ENCODE measurements at places on chromosomes 1 and 21. TPM values are rescaled to one million over a fixed set of nuclear protein-coding genes. Genes with fewer than 3 reads are reported as not detected.

- no peak for DNase-seq
These were observed 34.3 kb upstream of the PPP1R15B start for GRCh38 chr1:204445860-204446412.

Gene LYST
- 0.58 TPM for total RNA-seq

- no peak for DNase-seq
These were observed 128.0 kb upstream of the KCNK1 start for GRCh38 chr1:233485809-233486398.

DNA sequence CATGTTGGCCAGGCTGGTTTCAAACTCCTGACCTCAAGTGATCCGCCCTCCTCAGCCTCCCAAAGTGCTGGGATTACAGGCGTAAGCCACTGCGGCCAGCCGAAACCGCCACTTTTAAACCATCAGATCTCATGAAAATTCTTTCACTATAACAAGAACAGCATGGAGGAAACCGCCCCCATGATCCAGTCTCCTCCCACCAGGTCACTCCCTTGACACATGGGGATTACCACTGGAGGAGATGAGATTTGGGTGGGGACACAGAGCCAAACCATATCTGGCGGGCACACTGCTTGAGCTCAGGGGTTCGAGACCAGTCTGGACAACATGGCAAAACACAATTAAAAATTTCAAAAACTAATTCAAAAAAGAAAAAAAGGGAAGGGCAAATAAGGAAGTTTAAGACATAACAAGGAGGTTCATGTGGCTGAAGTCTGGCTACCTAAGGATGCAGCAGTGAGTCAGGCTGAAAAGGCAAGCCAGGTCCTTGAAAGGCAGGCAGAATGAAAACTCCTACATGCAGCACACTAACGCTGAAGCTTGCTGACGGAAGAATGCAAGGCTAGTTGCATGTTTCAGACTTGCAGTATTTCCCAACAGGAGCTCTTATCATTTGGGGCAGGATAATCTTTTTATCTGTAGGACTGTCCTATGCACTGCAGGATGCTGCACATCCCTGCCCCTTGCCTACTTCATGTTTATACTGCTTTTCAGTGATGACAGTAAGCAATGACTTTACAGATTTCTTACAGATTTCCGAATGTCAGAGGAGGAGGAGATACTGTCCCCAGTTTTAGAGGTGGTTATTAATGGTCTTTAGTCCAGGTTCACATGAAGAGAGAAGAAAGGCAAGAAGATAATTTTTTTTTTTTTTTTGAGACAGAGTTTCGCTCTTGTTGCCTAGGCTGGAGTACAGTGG is 49.3 kb downstream of the FBXO42 start:
- no peak for DNase-seq

- DNase-seq: no peak
These were observed 28.8 kb upstream of the DIPK1A start for GRCh38 chr1:92989936-92990583.

Gene GBP7
- total RNA-seq: not detected

DNA sequence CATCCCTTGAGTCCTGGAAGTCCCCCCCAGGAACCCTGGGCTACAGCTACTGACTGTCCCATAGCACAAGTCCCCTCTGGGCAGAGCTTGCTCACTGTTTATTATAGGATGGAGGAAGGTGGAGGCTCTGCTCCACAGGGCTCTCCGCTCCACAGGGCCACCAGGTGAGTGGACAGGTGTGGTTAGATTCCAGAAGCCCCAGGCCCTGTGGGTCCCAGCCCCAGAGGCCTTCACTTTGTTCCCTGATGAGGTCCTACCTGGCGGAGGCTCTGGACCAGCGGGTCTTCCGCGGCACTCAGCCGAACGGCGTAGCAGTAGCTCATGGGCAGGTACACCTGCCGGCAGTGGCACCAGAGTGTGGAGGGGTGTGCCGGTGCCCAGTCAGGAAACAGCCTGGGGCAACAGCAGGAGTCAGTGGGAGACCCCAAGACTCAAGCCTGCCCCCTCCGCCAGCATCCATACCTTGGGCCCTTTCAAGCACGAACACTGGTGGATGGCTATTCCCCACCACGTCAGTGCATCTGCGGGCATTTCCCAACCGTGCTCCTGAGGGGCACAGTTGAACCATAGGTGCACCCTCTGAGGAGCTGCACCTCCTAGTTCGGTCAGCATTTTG is 12.3 kb downstream of the LSS start:
- DNase-seq: no peak

Gene CHRM3
- total RNA-seq: not detected

Gene SMAP2
- 21.9 TPM for total RNA-seq

Gene MAN1C1
- 5.3 TPM for total RNA-seq

Gene FAM177B
- total RNA-seq: not detected

- DNase-seq: no peak
These were observed 39.1 kb downstream of the UROD start for GRCh38 chr1:45051005-45051772.

Gene MT1HL1
- not detected for total RNA-seq

DNA sequence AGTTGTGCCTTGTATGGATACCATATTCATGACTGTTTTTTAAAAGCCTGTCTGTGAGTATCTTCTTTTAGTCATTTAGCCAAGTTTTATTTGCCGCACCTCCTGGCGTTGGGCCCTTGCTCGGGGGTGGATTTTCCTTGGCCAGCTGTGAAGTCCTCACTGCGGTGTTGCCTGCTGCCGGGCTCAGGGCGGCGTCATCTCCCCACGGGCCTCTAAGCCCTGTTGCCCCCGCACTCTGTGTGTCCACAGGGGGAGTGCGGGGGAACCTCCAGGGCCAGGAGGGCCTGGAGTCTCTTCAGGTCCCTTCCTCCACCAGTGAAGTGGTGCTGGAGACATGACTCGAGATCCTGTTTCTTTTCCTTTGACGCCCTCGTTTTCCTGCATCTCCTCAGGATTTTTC is 65.8 kb upstream of the DIP2A start:
- DNase-seq: no peak

Gene CRNN
- total RNA-seq: not detected

DNA sequence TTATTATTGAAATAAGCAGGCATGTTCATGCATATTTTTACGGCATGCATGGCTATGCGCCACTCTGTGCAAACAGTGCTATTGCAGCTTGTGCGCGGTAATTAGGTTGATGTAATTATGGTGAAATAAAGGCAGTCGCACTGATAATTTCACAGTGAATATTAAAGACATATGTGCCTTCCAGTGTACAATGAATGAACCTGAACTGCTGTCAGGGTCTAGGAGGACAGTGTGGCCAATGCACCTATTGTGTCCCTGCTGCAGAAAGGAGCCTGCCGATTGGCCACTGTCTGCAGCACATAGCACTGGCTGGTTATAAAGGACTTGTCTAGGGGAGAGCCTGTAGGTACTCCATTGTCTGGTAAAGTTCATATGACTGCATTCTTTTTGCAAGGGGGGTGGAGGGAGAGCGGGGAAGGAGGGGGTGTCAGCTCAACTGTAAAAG is 340.4 kb downstream of the USP25 start:
- peak; percentile 96 for DNase-seq

Gene MX1
- not detected for total RNA-seq

DNA sequence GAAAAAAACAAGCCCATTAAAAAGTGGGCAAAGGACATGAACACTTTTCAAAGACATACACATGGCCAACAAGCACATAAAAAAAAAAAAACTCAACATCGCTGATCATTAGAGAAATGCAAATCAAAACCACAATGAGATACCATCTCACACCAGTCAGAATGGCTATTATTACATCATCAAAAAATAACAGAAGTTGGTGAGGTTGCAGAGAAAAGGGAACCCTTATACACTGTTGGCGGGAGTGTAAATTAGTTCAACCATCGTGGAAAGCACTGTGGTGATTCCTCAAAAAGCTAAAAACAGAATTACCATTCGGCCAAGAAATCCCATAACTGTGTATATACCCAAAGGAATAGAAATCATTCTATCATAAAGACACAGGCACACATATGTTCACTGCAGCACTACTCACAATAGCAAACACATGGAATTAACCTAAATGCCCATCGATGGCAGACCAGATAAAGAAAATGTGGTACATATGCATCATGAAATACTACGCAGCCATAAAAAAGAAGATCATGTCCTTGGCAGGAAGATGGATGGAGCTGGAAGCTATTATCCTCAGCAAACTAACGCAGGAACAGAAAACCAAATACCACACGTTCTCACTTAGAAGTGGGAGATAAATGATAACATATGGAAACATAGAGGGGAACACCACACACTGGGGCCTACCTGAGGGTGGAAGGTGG is 70.1 kb downstream of the INTS7 start:
- DNase-seq: no peak

GRCh38 chr1:169538998-169539871 is 47.0 kb downstream of the F5 start:
- DNase-seq: no peak

Gene CD2
- total RNA-seq: not detected

- no peak for DNase-seq
These were observed 89.2 kb upstream of the COL6A1 start for GRCh38 chr21:45892156-45892915.

GRCh38 chr1:206892351-206892984 is 4.8 kb upstream of the IL24 start:
- DNase-seq: no peak

GRCh38 chr1:212507369-212507768 is 74.6 kb downstream of the NENF start:
- no peak for DNase-seq

DNA sequence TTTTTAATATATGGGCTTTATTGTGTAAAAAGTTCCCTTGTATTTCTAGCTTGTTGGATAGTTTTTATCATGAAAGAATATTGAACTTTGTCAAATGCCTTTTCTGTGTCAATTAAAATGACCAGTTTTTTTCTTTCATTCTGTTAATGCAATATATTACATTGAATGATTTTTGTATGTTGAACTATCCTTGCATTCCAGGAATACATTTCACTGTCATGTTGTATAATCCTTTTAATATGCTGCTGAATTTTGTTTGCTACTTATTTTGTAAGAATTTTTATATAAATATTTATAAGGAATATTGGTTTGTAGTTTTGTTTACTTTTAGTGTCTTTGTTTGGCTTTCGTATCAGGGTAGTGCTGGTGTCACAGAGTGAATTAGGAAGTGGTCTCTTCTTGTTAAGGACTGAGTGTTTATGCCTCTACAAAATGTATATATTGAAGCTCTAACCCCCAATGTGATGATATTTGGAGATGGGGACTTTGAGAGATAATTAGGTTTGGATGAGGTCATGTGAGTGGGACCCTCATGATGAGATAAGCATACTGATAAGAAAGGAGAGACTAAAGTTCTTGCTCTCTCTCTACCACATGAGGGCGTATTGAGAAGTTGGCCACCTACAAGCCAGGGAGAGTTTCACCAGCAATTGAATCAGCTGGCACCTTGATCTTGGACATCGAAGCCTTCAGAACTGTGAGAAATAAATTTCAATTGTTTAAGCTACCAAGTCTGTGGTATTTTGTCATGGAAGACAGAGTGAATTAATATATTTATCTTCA is 12.0 kb upstream of the SLAMF6 start:
- no peak for DNase-seq

Gene FCGR1A
- total RNA-seq: not detected

- DNase-seq: no peak
These were observed 3.8 kb downstream of the IFI44L start for GRCh38 chr1:78624035-78624434.

- no peak for DNase-seq
These were observed 82.7 kb upstream of the KCTD3 start for GRCh38 chr1:215484171-215484939.

- DNase-seq: no peak
These were observed 2.0 kb upstream of the TRNP1 start for GRCh38 chr1:26991310-26992116.

All from G401 (cell line).